ENCODE measurements at places on chromosomes 7 and 10.

DNA sequence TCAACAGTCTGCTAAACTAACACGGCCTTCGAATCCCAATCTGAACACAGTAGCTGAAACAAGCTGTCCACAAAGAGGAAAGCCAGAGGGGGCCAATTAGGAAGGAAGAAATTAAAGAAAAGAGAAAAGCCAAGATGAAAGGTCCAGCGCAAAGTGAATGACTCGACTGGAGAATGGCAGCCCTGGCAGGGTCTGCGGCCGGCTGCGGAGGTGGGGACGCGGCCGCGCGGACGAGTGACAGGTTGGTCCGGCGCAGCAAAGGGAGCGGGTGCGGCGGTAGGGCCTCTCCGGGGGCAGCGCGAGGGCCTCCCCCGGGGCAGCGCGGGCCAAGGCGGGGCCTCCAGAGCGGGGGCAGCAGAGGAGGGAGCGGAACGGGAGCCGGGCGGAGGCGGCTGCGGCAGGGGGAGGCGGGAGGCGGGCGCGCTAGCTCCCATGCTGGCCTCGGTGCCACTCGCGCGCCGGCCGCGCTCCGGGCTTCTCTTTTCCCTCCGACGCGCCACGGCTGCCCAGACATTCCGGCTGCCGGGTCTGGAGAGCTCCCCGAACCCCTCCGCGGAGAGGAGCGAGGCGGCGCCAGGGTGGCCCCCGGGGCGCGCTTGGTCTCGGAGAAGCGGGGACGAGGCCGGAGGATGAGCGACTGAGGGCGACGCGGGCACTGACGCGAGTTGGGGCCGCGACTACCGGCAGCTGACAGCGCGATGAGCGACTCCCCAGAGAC lies at the start of gene VWC2:
VWC2 (plus strand) TSS at position 421 of the 718 bp plus-strand sequence. CDS start 1,798 bp downstream, outside the sequence.
- no peak for DNase-seq

- no peak for DNase-seq
Observed at GRCh38 chr10:116113721-116114501, 159.1 kb downstream of the GFRA1 start.

GRCh38 chr7:90173127-90173844 lies 19.0 kb downstream of the STEAP1 start:
- no peak for DNase-seq

- DNase-seq, result no peak
Observed at GRCh38 chr7:112063974-112064373, 142.2 kb downstream of the DOCK4 start.

GRCh38 chr10:63421591-63421990 lies 44.2 kb downstream of the JMJD1C start:
- no peak for DNase-seq

DNA sequence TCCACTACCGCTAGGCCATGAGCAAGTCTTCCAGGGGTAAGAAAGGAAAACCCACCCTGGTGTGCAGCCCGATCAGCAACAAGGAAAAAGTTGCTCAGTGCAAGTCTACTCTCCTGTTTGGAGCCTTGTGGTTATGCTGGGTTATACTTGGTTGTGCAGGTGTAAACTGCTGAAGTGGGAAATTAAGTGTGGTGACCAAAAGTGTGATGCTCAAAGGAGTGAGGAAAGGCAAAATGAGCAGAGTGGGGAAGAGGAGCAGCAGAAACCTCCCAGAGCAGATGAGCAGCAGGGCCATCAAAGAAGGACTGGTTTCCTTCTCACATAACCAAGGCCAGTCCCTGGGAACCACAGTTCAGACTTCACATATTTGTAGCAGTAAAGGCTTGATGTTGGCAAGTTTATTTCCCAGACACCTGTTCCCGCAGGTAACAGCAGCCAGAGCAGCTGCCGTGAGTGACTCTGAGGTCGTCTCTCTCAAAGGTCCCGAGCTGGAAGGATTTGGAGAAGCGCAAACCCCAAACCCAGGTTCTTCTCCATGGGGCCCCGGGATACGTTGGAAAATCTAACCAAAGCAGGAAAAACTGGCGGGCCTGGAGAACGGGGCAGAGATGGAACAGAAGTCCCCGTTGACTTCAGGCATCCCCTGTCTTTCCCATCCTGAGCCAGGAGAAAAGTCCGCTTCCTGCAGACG lies 607 bp upstream of the SMO start:
- no peak for DNase-seq

- no peak for DNase-seq
Observed at GRCh38 chr7:82623812-82624211, 180.2 kb upstream of the CACNA2D1 start.

GRCh38 chr10:49136525-49136924 lies 2.7 kb upstream of the FAM170B start:
- DNase-seq, result no peak

- DNase-seq, result peak; percentile 63
Observed at GRCh38 chr7:5694912-5695726, 86.3 kb downstream of the RNF216 start.

DNA sequence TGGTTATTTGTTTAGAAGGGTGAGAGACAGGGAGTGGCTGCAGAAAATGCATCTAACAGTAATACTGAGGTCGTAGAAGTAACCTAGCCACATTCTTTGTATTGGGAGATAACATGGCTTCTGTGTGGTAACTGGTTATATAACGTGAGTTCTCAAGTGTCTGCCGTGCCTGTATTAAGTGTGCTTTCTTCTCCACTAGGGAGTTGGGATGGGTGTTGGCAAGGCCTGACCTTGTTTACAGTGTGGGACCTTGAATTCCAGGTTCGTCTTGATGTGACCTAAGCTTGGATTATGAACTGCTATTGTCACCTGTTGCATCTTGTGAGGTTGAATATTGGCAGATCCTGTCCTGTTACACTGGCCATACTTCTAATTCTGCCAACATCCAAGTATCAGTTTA lies 145.3 kb upstream of the NAMPT start:
- DNase-seq, result no peak

DNA sequence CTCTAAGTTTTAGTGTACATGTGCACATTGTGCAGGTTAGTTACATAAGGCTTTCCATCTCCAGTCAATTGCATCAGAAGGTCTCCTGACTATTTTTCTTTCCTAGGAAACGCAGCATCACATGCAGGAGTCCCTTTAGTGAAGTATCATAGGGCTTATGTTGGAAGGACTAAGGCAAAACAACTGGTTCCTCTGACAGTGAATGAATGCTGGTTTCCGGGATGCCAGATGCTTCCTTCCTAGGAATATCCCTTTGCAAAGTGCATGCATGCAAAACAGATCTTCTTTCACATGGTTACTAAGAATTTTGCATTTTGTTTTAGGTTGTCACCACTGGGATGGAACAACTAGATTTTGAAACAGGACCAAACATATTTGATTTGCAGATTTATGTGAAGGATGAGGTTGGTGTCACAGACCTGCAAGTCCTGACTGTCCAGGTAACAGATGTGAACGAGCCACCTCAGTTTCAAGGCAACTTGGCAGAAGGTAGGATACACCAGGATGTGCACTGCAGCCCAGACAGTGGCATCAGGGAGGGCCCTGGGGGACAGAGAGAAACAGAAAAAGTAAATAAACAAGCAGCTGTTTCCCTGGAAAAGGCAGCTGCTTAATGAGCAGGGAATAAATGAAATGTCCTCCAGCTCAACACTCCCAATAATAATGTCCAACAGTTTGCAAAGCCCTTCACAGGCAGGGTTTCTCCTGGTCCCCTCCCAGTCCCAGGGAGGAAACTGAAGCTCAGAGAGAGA lies 17.8 kb downstream of the CDHR3 start:
- no peak for DNase-seq

DNA sequence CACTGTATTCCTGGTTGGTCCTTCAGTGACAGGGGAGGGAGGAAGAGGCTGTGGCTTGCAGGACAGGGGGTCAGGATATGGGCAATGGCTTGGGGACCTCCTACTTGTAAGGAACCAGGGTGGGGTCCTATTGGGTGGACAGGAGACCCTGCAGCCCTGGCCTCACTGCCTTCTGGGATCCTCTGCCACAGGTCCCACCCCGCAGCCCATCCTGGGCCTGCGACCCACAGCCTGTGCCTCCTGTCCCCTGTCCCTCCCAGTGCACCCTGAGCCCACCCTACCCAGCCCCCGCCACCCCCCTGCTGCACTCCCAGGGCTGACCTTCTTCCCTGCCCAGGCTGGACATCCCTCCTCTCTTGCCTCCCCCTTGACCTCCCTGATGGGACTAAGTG lies 58.7 kb upstream of the MYL10 start:
- DNase-seq, result no peak

GRCh38 chr7:69130396-69130795 lies 467.9 kb upstream of the AUTS2 start:
- no peak for DNase-seq

DNA sequence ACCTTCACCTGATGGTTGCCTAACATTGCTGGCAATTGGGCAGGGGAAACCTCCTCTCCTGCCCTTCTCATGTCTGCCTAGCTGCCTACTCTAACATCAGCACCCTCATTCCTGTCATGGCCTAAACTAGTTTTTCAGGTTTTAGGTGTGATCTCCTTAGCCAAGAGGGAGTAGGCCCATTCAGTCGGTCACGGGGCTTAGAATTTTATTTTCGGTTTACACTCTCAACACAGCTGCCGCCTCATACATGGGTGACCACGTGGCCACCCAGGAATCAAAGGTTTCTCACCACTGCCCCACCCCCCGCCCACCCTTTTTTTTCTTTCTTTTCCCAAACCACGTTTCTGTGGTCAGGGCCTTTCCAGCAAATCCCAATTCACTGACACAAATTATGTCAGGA lies 97.2 kb downstream of the RALA start:
- no peak for DNase-seq

- DNase-seq, result no peak
Observed at GRCh38 chr7:18117482-18117881, 89.8 kb upstream of the PRPS1L1 start.

GRCh38 chr7:43658718-43659548 lies 70.4 kb downstream of the COA1 start:
- DNase-seq, result no peak

- DNase-seq, result no peak
Observed at GRCh38 chr7:115838829-115839228, 191.7 kb downstream of the TFEC start.

DNA sequence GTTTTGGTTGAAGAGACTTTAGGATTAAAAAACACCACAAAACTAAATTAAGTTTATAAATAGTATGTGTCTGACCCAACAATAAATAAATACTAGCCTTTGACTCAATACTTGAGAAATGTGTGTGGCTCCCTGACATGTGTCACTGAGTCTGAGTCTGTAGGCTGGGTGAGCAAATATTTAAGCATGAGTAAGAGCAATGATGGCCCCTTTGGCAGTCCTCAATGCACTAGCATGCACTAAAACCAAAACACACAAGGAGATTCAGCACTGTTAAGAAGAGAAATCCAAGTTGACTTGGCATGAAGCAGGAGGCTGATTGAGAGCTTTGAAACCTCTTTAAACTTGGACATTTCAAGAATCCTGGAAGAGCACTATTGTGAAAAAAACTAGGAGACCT lies 37.1 kb downstream of the CCDC71L start:
- no peak for DNase-seq

GRCh38 chr7:7681191-7681935 lies 37.0 kb downstream of the RPA3 start:
- DNase-seq, result no peak

DNA sequence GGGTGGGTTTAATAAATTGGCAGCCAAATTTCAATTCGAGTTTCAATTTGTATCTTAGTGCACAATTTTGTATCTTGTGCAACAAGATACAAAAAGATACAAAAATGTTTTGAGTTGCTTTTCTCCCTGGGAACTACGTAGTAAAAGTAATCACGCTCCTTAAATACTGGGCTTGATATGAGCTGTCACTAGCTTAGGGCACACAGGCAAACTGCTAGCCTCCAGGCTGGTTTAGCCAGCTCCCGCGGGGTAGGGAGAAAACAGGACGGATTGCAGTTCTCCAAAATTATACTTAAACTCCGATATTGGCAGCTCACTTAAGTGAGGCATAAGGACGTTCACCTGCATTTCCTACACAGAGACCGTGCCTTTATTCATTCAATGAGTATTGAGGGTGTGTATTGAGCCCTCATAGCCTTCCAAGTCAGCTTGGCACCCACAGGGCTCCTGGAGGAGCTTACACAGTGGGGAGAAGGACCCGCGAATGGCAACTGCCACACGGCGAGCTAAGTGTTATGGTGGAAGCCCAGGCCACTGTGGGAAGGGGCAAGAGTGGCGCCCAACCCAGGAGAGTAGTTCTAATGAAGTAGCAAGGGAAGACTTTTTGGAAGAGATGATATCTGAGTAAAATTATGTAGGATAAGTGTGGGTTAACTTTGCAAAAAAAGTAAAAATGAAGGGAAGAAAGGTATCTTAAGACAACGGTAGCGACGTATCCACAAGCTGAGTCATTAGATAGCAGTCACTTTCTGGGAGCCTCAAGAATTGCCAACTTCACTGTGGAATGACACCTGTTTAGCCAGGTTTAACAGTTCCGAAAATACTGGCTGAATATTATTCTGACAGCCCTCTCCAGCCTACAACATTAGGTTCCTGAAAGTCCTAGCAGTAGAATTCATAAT lies 1.6 kb upstream of the EPC1 start:
- DNase-seq, result no peak

DNA sequence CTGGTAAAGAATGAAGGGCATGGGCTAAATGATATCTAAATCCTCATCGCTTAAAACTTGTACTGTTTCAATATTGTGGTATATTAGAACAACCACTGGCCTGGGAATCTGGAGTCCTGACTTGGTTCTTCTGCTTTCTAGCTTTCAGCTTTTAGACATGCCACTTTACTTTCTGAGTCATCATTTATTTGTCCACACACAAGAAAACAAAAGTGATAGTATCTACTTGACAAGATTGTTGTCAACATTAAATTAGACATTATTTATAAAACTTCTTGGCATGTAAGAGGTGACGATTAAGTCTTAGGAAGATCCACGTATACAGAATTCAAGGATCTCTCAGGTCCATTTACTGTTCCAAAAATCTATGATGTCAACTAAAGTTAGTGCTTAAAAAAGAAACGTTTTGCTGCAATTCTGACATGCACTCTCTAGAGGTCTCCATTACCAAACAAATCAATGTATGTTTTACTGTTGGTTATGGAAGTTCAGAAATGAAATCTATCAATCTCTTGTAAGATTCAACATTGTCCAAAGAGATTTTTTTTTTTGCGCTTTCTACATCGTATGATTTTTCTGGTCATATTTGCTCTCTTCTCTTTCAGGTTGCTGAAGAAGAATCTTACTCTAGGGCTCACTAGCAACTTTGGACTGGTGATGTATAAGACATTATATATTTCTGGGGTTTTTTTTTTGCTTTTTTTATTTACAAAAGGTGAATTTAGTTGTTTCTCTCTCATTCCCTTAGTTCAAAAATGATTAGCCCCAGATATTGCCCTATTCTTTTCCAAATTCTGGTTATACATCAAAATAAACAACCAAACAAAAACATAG lies 53.6 kb upstream of the DYNC1I1 start:
- DNase-seq, result no peak

GRCh38 chr10:46314071-46314470 lies 27.3 kb downstream of the ANTXRL start:
- DNase-seq, result no peak

DNA sequence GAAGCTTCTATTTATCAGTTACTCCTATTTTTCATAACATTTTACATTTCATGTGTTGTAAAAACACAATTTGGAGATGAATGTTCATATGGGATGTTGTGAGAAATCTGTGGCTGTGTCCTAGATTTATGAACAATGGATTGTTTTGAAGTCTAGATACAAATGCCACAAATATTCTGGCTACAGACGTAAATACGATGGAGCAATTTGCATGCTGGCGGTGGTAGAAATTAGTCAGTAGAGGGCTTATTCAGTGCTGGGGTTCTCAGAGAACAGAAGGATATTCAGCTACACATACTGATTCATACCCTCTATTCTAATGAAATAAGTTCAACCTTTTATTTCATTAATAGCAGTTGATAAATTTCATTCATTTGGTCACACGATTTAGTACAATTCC lies 48.8 kb downstream of the PLPP4 start:
- DNase-seq, result no peak
